ENCODE measurements at places on chromosomes 11 and 22. TPM values are rescaled to one million over a fixed set of nuclear protein-coding genes. Genes with fewer than 3 reads are reported as not detected.

Gene PDGFB
- 2.9 TPM for total RNA-seq

Gene CYB5R2
- 26.9 TPM for total RNA-seq

Gene A4GALT
- total RNA-seq: 0.16 TPM

Gene SMIM38
- 0.71 TPM for total RNA-seq

Gene RASSF10
- not detected for total RNA-seq

GRCh38 chr22:24068717-24069297 lies 57.7 kb downstream of the CABIN1 start:
- no peak for DNase-seq

GRCh38 chr11:33737362-33737821 lies 1.2 kb upstream of the CD59 start:
- DNase-seq: no peak

DNA sequence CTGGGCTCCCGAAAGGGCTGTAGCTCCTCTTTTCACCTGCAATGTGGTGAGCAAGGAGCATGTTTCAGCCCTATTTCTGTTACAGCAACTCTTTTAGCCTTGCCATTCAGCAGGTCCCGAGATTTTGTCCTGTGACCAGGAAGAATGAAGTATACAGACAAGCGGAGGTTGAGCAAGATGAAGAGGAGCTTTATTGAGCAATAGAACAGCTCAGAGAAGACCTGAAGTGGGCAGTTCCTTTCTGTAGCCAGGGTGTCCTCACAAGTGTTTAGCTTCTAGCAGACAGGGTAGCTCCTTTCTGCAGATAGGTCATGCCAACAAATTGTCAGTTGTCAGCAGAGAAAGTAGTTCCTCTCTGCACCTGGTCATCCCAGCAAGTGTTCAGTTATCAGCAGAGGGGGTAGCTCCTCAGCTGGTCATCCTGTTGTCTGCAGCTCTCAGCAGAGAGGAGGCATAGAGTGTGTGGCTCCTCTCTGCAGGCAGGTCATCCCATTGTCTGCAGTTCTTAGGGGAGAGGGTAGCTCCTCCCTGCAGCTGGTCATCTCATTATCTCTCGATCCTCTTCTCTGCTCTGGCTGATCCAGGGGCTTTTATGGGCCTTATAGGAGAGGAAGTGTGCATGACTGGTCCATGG lies 5.4 kb upstream of the OR56A4 start:
- no peak for DNase-seq

DNA sequence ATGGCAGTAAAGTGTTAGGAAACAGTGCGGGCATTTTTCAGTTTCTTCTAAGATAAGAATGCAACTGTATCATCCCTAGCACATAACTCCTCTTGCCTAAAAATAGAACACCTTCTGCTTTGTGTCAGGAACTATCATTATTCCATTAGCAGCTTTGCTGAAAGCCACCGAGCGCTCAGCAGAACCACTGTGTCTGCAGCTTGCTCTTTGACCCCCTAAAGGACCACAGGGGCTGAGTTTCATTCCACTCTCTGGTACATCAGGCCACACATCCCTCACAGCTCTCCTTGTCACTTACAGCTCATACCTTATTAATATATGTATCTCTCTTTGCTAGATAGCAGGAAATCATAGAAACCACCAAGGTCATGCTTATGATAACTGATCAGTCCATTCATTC lies 360.2 kb downstream of the KCNA4 start:
- no peak for DNase-seq

GRCh38 chr11:45145083-45145378 lies 1.4 kb upstream of the PRDM11 start:
- no peak for DNase-seq
